ENCODE measurements at places on chromosomes 12 and 14. TPM values are rescaled to one million over a fixed set of nuclear protein-coding genes. Genes with fewer than 3 reads are reported as not detected.

GRCh38 chr14:95562892-95563685, 28.2 kb downstream of the GLRX5 start:
- DNase-seq = no peak

- no peak for DNase-seq
These were observed 45.1 kb downstream of the TRAF3 start for GRCh38 chr14:102822311-102822863.

DNA sequence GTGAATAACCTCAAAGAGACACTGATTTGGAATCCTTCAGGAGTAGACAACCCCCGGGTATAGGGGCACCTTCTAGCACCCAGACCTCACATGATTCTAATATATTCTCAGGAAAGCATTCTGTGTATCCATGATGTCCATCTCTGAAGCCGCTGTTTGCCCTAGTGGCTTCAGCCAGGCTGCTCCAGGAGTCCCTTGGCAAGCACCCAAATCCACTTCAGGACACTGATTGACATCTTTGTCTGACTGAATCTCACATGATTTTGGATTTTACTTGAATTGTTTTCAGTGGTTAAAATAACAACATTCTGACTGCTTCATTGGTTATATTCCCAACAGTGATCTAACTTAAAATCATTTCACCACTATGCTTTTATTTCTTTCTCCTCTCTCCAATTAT, 390.5 kb upstream of the CLEC14A start:
- no peak for DNase-seq

DNA sequence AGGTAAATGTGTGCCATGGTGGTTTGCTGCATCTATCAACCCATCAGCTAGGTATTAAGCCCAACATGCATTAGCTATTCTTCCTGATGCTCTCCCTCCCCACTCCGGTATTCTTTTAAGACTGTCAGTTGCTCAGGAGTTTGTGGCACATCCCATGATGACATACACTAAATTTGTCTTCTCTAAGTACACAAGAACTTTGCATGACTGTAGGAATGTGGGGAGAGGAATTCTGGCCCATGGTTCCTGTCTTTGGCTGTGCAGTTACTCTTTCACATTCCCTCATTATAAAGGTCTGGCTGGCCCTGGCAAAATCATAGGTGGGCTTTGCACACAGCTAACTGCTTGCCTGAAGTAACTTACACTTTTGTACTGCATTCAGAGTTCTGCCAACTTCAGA, 30.3 kb downstream of the HMGA2 start:
- no peak for DNase-seq

- DNase-seq = no peak
These were observed 45.0 kb upstream of the NUAK1 start for GRCh38 chr12:106183735-106184134.

DNA sequence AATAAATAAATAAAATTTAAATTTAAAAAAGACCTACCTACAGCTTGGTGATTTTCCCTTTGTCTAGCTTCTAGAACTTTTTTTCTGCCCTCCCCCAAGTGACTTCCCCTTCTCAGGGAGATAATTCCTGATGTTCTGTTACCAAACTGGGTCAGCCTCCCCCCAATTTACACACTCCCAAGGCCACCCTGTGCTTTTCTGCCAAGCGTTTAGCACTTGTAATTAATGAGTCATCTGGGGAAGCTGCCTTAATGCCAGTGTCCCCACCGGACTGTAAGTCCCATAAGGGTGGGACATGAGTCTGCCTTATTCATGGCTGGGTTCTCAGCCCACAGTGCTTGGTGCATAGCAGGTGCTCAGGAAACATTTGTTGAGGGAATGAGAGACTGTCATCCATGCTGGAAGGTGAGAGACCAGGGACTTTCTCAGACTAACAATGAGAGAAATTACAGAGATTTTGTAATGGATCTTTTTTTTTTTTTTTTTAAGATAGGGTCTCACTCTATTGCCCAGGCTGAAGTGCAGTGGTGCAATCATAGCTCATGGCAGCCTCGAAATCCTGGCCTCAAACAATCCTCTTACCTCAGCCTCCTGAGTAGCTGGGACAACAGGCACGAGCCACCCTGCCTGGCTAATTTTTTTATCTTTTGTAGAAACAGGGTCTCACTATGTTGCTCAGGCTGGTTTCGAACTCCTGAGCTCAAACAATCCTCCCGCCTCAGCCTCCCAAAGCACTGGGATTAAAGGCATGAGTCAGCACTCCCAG, 106.8 kb downstream of the PHETA1 start:
- DNase-seq = no peak

DNA sequence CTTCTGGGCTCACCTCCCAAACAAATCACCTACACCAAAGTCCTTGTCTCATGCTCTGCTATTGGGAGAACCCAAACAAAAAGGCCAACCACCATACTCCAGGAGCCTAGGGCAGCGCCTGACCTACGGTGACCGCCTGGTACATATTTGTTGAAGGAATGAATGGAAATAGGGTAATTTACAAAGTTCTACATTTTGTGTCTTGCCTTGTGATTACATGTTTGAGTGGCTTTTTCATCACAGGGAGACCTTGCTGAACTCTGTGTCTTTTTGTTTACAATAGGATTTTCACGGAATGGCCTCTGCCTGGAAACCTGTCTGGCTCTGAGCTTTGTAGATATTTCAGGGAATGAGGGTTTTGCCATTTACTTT, 11.3 kb upstream of the PRIMA1 start:
- DNase-seq = no peak

ISCA2 gene
- 40.5 TPM for total RNA-seq

DNA sequence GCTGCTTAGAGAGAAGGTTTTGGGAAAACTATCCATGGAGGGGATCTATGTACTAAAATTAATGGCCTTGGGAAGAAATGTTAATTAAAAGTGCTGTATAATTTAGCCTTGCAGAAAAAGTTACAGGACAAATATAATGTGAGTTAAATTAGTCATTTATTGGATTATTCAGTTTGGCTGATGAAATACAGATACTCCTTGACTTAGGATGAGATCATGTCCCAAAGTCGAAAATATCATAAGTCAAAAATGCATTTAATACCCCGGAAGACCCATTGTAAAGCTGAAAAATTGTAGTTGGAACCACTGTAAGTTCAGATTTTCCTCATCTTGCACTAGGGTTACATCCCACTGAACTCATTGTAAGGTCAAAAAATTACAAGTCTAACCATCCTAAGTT, 9.7 kb downstream of the RTRAF start:
- no peak for DNase-seq

DNA sequence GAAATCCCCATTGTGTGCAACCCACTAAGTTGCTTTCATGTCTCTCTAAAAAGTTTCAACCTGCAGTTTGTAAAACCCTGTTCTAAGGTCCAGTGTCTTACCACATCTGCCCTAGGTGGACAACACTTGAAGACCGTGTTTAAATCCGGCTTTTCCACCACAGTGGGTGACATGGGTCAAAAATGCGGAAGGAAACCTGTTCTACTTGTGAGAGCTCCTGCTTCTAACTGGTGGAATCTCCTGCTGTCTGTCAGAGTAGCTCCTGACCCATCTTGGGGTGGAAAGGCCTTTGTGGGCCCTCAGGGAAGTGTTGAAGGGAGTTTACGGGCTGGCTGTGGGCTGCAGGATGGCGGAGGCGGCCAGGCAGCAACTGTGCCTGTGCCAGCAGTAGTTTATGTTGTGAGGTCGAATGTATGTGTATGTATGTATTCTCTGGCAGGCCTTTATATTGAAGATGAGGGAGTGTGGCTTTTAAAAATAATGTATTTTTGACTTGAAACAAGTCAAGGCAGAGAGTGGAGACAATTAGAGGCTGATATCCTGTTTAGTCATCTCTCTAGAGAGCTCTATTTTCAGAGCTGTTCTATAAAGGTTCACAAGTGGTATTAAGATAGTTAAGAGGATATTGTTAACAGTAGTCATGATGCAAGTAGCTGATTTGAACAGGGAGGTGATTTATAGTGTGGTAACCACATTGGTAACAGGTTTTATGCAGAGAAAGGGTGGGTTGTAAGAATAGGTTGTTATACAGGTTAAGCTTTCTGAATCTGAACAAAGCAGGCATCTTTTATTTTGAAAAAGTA, 67.0 kb downstream of the PRKCH start:
- no peak for DNase-seq

- DNase-seq = no peak
These were observed 49.9 kb downstream of the FUT8 start for GRCh38 chr14:65462411-65462810.

GRCh38 chr14:85702997-85703396, 173.1 kb downstream of the FLRT2 start:
- no peak for DNase-seq

SMCO2 gene
- 0.38 TPM for total RNA-seq

DNA sequence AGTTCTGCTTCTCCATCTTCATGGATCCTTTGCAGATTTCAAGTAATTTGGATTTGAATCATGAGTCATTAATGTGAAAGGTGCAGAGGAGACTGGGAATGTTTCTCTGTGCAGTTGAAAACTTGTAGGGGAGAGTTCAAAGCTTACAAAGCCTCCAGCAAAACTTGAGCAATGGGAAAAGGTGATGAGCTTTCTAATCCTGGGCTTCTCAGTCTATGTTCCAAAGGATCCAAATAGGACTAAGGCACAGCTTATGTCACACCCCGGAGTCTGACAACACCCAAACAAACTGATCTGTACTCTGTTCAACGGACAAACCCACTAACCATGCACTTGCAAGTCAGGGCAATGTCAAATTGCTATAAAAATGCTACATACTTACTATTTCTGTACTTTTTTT, 134.8 kb downstream of the DUSP6 start:
- DNase-seq = no peak

RND1 gene
- total RNA-seq = 0.62 TPM

DNA sequence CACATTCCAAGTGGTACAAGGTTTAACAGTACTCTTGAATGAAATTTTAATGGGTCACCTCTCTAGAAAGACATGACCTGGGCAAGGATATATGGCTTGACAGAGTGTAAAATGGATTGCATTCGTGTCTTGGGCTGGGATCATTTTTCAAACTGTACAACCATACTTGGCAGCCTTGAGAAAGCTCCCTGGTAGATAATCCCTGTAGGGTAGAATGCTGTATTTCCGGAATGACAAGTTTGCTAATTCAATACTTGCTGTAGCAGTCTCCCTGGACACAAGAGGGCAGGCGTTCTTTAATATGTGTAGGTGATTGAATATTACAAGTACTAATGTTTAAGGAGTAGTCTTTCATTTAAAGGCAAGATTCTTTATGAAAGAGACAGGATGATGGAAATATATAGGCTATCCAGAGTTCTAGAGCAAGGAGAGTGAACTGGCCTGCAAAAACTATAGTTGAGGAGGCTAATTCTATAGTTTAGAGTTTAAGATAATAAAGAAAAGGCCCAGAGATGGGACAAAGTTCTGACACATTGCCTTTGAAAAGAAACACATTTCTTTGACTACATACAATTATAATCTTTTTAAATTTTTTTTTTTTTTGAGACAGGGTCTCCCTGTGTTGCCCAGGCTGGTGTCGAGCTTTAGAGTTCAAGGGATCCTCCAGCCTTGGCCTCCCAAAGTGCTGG, 53.4 kb downstream of the PLBD1 start:
- DNase-seq = no peak
